ENCODE measurements at places on chromosomes 12 and 14.

- no peak for DNase-seq
Measured at GRCh38 chr12:52600475-52600874, 788 bp downstream of the KRT72 start.

DNA sequence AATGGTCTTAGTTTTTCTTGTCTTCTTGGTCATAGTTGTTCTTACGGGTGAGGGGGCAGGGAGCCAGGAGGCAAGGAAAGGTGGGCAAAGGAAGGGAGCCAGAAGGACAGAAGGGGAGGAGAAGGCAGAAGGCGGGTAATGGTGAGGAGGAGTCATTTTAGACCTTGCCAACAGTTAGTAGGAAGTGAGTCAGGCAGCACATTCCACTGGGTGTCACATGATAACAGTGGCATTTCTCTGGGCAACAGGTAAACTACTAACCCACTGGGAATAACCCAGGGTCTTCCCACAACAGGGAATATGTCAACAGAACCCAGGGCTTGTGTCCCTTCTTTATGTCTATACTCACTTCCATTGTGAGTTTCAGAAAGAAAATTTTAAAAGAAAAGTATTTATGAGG lies 127.6 kb downstream of the SLC8A3 start:
- DNase-seq = no peak

GRCh38 chr14:99134516-99135046 lies 137.4 kb downstream of the BCL11B start:
- DNase-seq = no peak

DNA sequence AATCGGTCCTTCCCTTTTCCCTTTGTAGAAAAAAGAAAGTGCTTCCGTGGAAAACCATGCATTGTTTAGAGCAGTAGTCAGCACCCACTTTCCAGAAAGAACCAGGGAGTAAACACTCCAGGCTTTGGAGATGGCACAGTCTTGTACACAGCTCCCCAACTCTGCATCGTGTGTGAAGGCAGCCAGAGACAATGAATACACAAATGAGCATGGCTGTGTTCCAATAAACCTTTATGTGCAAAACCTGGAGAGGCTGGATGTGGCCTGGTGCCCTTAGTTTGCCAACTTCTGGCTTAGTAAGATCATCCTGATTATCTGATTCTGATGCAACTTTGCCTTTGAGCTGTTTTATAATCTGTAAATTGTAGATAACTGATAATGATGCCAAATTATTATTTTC lies 463.4 kb upstream of the TMEM132C start:
- DNase-seq = no peak
